ENCODE measurements at places on chromosomes 2 and 18.

DNA sequence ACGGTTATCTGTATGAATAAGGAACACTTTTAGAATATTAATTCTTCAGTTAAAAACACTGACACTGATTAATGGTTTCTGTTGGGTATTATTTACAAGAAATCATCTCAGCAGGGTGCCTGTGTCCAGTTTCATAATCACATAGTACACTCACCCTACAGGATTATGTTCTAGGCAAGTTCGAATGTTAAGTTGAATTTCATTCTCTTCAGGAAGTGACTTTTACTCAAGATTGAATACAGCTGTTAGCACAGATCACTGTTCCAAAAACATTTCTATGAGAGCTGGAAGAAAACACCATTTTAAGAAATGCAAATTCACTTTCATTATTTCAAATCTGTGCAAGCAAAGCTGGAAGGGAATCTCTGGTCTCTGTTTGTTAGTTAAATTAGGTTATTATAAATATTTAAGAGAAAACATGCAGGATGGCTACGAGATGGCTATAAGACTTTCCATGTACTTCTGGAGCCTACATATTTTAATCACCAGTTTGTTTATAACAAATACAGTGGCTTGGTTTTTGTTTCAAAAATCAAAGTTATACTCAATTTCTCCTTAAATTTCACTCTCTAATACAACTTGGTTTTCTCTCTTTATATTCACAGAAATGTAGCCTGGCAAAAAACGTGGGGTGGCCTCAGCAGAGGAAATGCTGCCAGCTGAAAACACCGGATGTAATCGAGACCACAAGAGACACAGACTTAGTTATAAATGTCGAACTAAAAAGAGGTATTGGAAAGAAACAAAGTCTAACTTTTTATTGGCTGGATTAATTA lies 65.8 kb downstream of the RBMS1 start:
- DNase-seq: no peak

GRCh38 chr2:133248264-133248663 lies 320.0 kb downstream of the NCKAP5 start:
- no peak for DNase-seq

DNA sequence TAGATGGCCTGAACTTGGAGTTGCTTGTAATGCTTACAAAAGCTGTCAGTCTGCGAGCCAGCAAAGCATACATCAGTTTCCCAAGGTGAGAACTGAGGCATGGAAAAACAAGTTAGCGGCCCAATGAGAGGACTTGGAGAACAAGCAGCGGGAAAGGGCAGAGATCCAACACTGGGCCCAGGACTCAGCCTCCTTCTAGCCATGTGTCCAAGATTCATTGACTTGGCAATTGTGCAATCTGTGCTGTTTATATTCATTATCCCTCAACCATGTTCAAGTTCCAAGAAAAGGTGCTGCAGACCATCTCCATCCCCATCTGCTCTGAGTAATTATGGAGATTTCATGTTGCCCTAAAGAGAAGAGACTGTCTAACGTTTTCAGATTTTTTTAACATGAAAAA lies 187.4 kb downstream of the ALK start:
- DNase-seq: no peak

- DNase-seq: no peak
Measured at GRCh38 chr2:139237023-139237422, 456.8 kb upstream of the NXPH2 start.

- no peak for DNase-seq
Measured at GRCh38 chr2:28729698-28730097, 21.9 kb upstream of the PPP1CB start.

DNA sequence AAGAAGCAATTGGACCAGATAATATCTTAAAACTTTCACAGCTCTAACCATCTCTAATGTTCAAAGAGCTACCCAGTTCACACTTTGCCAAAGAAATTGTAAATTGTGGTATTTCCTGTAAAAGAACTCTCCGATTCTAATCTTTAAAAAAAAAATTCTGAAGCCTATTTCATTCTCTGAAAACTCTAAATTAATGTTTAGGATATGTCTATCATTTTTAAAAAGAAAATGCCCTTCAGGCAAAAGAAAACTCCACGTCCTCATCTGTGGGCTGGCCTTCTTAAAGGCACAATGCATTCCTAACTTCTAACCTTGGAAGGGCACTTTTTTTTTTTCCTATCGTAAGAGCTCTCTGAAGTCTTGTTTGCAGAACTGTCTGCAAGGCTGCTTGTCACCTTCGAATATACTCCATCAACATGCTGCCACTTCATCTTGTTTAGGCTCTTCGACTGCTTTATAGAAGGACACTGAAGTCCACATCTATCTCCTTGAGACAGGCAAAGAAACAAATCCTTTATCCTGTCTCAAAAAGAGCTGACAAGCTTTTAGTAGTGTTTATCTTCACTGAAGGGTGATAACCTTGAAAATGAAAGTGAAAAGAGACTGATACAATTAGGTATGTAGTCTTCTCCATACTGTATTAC lies 124.3 kb upstream of the SLC39A10 start:
- DNase-seq: no peak

GRCh38 chr2:3533836-3534235 lies 14.5 kb upstream of the ADI1 start:
- DNase-seq: no peak

GRCh38 chr18:46331316-46331715 lies 227.1 kb downstream of the HAUS1 start:
- DNase-seq: no peak

DNA sequence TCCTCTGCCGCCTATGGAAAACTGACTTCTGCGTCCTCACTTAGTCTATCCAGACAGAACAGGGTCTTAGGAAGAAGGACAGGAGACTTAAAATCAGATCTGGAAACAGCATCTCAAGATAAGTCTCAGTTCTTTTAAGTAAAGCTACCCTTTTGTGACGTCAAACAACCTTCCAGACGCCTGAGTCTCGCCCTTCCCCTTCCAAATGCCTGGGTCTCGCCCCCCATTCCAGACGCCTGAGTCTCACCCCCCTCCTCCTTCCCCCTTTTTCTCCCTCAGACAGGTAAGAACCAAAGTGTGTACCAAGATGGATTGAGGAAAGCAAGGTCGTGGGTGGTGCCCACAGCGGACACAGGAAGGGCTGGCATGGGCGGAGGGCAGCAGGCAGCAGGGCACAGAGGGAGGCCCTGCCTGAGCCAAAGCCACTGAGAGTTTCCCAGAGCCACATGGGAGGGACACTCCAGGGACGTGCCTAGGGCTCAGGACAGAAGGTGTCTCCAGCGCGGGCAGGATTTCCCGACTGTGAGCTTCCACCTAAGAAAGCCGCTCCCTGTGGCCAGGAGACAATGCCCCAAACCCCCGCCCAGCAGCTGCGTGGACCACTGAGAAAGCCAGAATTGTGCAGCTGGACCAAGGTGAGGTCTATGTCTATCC lies 51.3 kb downstream of the ANKMY1 start:
- no peak for DNase-seq

DNA sequence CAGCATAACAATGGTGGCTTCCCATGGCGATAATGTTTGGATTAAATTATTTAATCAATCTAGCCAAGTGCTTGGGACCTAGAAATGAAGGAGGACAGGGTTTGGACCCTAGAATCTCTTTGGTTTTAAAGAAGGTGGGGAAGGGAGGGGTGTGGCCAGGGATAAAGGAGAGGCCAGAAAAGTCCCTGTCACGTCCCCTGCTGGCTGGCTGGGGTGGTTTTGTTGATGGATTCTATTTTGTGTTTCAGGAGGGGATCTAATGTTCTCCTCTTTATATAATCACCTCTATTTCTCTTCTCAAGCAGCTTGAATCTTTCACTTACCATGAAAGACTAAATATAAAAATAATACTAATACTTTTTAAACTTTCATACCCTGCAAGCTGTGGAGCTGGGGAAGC lies 52.6 kb upstream of the GALR1 start:
- DNase-seq: no peak

- DNase-seq: no peak
Measured at GRCh38 chr2:217650229-217650628, 352.6 kb downstream of the TNS1 start.

DNA sequence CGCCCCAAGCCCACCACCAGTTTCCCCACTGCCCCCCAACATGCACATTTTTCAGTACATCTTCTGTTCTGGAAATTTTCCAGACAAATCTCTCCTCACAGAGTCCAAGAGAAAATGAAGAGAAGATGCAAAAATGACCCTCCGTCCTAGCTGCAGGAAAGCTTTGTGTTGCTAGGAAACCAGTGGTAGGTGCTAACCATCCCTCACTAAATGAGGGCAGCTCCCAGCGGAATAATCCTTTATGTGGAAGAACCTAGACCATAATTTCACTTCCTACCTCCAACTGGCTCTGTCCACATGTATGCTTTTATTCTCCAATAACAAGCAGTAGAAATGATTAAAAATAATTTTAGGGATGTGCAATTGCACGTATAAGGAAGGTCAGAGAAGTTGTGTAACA lies 311.9 kb upstream of the EPHA4 start:
- no peak for DNase-seq

DNA sequence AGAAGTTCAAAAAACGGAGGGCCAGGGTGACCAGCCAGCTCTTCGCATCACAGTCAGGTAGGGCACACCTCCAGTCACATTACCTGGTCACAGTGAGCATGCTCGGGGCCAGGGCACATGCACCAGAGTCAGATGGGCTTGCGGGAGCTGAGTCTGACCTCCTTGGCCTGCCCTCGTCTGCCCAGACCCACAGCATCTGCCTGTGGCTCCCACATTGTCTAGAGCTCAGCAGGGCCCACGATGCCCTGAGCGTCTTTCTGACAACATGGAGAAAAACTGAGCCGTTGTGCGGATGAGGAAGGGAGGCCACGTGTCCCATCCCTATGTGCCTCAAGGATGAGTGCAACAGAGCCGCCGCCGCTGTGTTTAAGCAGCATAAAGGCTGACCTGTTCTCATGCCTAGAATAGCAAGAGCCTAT lies 37.6 kb downstream of the CRACDL start:
- DNase-seq: no peak

DNA sequence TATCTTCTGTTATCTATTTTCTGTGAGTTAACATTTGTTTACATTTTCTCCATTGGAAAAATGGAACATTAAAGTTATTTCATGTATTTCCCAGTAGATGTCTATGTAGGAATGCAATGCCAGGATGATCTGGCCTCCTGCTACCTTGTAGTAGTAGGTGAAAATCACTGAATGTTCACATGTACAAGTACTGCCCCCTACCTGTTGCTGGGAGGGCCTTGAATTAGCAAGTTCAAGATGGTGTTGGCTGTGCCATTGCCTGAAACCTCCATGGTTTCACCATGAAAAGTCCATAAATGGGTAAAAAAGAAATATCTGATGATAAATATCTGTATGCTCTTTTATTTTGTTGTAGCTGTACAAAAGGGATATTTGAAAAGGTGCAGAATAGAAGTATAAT lies 30.7 kb downstream of the XRCC5 start:
- DNase-seq: no peak

DNA sequence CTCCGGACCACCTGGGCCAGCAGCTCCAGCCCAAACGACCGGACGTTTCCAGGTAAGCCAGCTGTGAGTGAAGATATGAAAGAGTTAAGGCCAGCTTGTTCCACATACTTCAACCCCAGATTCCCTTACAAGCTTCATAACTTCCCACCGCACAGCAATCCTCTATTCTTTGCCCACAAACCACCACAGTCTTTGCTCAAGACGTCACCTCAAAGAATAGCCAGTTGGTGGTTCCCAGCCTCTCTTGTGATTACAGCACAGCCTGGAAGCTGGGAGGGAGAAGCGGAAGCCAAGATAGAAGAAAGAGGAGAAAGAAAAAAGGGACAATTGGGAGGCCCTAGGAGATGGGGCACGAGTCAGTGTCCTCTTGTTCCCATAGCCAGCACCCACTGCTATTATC lies 70.6 kb downstream of the NRP2 start:
- no peak for DNase-seq

GRCh38 chr2:238152771-238153688 lies 5.7 kb upstream of the ERFE start:
- no peak for DNase-seq

DNA sequence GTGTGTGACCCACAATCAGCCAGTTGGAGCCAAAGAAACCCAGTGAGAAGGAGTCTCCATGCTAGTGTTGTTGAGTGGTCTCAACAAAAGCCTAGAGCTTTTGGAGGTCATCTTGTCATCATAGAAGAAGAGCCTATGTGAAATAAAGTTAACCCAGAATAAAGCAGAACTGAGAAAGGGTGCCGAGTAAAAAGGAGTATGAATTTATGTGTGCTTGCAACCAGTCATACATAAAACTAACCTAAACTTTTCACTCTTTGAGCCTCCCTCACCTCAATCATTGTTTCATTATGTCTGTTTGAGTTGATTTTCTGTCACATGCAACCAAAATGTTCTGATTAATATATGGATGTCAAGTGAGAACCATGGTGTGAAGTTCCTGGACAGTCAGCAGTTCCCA lies 599.3 kb upstream of the ZEB2 start:
- no peak for DNase-seq

GRCh38 chr2:20401489-20401835 lies 45.4 kb upstream of the RHOB start:
- DNase-seq: no peak

DNA sequence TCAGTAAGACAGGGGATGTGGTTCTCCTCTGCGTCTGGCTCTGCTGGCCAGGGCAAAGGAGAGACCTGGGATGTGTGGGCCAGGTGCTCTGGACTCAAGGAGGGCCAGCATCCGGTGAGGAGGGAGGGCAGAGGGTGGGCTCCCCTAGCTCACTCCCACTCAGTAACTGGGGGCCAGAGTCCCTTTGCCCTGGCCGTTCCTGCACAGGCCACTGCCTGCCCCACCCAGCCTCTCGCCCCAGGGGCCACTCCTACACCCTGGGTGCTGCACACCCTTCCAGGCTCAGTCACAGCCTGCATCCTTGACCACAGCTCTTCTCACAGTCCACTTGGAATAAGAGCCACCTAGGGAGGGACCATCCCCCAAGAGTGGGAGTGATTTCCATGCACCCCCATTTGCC lies 41.0 kb downstream of the SNED1 start:
- DNase-seq: no peak

- DNase-seq: no peak
Measured at GRCh38 chr2:21687589-21687988, 563.8 kb downstream of the TDRD15 start.

- no peak for DNase-seq
Measured at GRCh38 chr2:182816866-182817265, 49.6 kb downstream of the FRZB start.

GRCh38 chr18:10946058-10946457 lies 203.3 kb downstream of the PIEZO2 start:
- DNase-seq: no peak

DNA sequence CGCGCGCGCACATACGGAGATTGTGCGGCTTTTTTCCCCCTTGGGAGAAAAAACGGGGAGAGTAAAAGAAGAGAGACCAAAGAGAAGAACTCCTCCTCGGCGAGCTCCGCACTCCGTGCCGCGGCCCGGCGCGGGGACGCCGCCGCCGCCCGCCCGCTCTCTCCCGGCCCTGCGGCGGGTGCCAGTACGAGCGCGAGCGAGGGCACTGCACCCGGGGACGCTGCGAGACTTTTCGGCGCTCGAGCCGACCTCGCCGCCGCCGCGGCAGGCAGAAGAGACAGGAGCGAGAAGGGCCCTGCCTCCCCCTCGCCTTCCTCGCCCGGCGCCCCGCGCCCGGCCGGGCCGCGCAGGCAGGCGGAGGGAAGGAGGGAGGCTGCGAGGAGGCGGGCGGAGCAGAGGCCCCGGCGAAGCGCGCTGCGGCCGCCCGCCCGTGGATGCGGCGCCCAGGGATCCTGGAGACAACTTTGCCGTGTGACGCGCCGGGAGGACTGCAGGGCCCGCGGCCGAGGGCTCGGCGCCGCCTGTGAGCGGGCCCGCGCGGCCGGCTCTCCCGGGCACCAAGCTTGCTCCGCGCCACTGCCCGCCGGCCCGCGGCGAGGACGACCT lies 857 bp upstream of the INHBB start:
- no peak for DNase-seq
